Activated T-helper 17 cell treated with anti-CD3 and anti-CD28 coated beads, Interleukin-2, amount 50 U/mL, for 72 hours (primary cell): ENCODE measurements at places on chromosomes 1 and 21.

GRCh38 chr1:230768903-230769570 lies 21.8 kb downstream of the CAPN9 start:
- ATAC-seq, result no peak

- ATAC-seq, result no peak
Measured at GRCh38 chr1:24517898-24518297, 15.3 kb downstream of the RCAN3 start.

DNA sequence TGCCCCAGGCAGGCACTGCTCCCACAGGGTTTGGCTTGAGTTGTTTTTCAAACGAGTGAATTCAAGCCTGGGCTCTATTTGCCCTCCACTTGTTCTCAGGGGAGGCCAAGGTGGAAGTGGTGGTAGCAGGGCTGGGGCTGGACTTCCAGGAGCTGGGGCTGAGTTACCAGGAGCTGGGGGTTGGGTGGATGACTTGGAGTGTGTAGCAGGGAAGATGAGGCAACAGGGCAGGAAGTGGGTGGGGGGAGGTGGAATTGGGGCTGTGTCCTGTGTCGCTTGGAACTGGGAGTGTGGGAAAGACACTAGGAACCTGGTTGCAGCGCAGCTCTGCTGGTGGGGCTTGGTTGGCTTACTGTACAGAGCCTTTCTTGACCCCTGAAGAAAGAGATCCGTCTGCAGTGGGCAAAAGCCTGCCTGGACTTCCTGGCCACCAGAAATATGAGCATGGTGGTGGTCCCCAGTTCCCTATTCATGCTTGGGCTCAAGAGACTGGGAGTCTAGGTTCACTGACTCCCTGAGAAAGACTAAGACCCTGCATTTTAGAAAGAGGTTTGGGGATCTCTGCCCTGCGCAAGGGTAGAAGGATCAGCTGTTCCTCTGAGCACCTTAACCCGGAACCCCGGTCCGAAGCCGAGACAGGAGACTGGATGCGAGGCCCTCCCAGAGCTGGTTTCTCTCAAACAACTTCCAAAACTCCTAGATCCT lies 3.1 kb downstream of the TFAP2E start:
- ATAC-seq, result no peak

- ATAC-seq, result peak; percentile 97
Measured at GRCh38 chr1:11099310-11100148, at the start of gene EXOSC10. Gene EXOSC10 (minus strand): TSS chr1:11099869. CDS start chr1:11099831, 38 bp downstream.

DNA sequence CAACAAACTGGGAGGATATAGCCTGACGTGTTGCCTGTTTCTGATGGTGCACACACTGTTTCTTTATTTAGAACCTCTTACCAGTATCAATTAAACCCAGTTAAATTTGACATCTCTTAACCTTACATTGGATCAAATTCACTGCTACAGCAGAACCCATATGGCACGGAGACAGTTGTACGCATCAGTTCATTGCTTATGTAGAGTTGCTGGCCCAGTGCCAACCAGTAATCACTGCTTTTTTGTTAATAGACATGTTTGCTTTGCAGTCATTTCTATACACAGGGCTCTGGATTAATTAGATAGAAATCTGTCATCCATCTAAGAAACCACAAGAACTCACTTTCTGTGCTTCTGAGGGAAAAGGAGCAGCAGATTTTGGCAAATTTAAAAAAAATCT lies 154.0 kb downstream of the RWDD3 start:
- no peak for ATAC-seq

- peak; percentile 13 for ATAC-seq
Measured at GRCh38 chr1:181135437-181135731, 46.9 kb downstream of the IER5 start.

DNA sequence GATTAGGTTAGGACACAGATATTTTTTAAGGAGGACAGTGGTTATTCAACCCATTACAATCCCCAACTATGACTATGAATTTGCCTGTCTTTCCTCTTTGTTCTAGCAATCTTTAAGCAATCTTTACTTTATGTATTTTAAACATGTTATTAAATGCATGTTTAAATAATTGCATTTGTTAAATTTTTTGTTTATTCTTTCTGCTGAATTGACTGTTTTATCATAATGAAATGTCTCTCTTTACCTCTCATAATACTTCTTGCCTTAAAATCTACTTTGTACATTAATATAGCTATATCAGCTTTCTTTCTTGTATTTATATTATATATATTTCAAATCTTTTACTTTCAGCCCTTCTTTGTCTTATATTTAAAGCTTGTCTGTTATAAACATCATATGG lies 46.1 kb downstream of the CR1L start:
- no peak for ATAC-seq

- peak; percentile 89 for ATAC-seq
Measured at GRCh38 chr1:119988306-119989062, 81.0 kb downstream of the NOTCH2 start.
